ENCODE measurements at places on chromosomes 12 and 14.

- no peak for DNase-seq
Measured at GRCh38 chr14:52325126-52325525, 11.0 kb downstream of the PTGER2 start.

DNA sequence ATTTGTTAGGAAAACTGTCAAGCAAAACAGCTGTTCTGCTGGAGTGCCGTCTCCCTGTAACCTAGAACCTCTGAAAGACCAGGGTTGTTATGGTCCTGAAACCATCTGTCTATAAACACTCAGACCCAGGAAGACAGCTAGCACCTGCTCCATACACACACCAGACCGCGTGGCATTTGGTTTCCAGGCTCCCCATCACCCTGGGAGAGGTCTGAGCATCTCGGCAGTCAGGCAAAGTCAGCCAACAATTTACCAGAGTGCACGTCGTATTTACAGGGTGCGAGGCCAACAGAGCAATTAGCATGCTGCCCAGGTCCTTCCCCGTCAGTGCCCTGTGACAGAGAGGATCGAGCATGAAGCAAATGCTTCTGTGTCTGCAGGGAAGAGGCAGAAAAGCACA lies 272.5 kb downstream of the SLC15A4 start:
- peak; percentile 59 for DNase-seq

DNA sequence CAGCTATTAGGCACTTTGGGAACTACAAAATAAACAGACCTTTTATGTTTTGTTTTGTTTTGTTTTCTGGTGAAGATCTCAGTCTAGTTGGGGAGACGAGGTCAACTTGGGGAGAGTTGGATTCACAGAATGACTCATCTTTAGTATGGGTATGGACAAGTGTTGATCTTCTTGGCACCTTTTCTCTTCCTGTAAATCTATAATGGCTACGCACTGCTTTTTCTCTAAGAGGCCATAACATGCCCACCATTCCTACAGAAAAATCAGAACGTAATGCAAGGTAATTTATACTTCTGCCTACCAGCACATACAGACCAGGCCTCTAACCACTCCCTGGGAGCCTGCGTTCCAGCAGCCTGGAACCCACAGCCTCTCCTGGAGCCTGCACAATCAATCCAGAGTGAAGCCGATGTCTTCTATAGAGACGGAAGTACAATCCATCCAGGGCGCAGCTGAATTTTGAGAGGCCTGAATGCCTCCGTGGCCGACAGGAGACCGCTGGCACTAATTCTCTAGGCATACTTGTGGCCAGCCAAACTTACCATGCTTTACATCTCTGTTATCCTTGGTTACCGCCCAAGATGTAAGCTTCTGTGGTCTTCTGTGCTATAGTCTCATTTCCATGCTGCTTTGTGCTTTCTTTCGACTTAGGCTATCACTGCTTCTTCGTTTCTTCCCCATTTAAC lies 717 bp downstream of the PPHLN1 start:
- peak; percentile 33 for DNase-seq

GRCh38 chr12:120468325-120468820 lies 1.2 kb downstream of the SRSF9 start:
- peak; percentile 28 for DNase-seq

DNA sequence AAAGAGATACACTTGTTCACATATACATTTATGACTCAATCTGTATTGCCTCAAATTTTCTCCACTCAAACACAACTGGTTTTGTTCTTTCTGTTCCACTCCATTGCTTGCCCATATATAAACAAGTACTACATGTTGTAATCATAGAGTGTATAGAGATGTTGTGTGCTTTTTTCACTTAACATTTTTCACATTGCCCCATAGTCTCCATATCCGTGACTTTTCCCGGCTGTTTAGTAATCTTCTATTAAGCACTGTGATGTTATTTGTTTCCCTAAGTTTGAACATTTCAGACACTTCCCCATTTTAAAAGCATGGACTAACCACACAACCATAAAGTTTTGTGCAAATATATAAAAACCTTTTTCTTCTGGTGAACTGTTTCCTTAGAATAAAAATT lies 45.5 kb upstream of the PTPRR start:
- DNase-seq = no peak

Data from G401 (cell line).